ENCODE measurements at places on chromosomes 4 and X.

- H3K36me3 ChIP-seq: no peaks in the 10 kb centered on the region
- no peaks in the 10 kb centered on the region for H3K27me3 ChIP-seq
- H3K4me3 ChIP-seq: no peak overlapping the region
- no peak overlapping the region for H3K27ac ChIP-seq
Measured at GRCh38 chr4:14152834-14153519, 525.5 kb upstream of the BOD1L1 start.

- no peaks in the 10 kb centered on the region for H3K4me1 ChIP-seq
- H3K4me3 ChIP-seq: no peak overlapping the region
- H3K36me3 ChIP-seq: no peaks in the 10 kb centered on the region
- peaks cover 3% of the 10 kb centered on the region for H3K27me3 ChIP-seq
Measured at GRCh38 chrX:19739683-19740082, 147.7 kb downstream of the SH3KBP1 start.

DNA sequence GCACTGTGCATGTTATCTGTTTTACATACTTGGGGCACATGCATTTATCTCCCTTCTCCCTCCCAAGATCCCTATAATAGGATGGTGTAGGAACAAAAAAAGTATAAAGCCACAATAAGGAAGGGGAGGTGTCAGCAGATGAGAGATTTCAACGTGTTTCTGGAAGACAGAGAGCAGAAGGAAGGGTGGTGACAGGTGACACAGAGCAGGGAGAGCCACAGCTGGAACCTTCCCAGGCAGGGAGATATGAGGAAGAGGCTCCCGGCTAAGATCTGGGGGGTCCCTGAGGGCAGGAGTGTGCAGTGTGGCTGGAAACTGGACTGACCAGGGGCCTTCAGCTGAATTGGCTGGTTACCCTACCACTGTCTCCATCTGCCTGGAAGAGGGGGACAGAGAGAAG, 107.4 kb downstream of the BCOR start:
- H3K4me1 ChIP-seq: no peaks in the 10 kb centered on the region
- no peak overlapping the region for H3K4me3 ChIP-seq
- no peaks in the 10 kb centered on the region for H3K36me3 ChIP-seq
- no peak overlapping the region for H3K27ac ChIP-seq

GRCh38 chrX:9205599-9206223, 171.8 kb upstream of the FAM9B start:
- no peaks in the 10 kb centered on the region for H3K4me1 ChIP-seq
- no peak overlapping the region for H3K4me3 ChIP-seq
- no peak overlapping the region for H3K27ac ChIP-seq

DNA sequence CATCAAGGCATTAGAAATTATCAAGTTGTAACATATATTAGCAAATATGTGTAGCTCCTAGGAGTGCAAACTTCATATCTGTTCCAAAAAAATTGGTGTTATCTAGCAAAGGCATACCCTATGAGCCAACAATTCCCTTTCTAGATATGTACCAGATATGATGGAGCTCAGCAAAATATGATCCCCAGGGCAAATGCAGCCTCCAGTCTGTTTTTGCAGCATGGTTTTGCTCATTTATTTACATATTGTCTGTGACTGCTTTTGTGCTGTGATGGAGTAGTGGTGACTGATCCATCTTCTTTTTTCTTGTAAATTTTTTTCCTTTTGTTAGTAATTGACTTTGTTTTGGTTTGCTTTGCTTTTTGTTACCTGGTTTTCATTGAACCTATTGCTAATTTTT, 41.0 kb downstream of the CEP135 start:
- no peak overlapping the region for H3K27ac ChIP-seq
- peaks cover 81% of the 10 kb centered on the region for H3K36me3 ChIP-seq
- H3K4me1 ChIP-seq: no peaks in the 10 kb centered on the region
- H3K27me3 ChIP-seq: no peaks in the 10 kb centered on the region
- no peak for DNase-seq
- no peak overlapping the region for H3K4me3 ChIP-seq

DNA sequence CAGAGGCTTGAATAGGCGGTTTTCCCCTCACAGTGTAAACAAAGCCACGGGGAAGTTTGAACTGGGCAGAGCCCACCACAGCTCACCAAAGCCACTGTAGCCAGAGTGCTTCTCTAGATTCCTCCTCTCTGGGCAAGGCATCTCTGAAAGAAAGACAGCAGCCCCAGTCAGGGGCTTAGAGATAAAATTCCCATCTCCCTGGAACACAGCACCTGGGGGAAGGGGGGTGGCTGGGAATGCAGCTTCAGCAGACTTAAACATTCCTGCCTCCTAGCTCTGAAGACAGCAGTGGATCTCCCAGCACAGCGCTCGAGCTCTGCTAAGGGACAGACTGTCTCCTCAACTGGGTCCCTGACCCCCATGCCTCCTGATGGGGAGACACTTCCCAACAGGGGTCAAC, 44.0 kb upstream of the USP38 start:
- no peak overlapping the region for H3K4me3 ChIP-seq
- DNase-seq: no peak
- no peaks in the 10 kb centered on the region for H3K27me3 ChIP-seq
- H3K36me3 ChIP-seq: no peaks in the 10 kb centered on the region
- no peaks in the 10 kb centered on the region for H3K4me1 ChIP-seq

DNA sequence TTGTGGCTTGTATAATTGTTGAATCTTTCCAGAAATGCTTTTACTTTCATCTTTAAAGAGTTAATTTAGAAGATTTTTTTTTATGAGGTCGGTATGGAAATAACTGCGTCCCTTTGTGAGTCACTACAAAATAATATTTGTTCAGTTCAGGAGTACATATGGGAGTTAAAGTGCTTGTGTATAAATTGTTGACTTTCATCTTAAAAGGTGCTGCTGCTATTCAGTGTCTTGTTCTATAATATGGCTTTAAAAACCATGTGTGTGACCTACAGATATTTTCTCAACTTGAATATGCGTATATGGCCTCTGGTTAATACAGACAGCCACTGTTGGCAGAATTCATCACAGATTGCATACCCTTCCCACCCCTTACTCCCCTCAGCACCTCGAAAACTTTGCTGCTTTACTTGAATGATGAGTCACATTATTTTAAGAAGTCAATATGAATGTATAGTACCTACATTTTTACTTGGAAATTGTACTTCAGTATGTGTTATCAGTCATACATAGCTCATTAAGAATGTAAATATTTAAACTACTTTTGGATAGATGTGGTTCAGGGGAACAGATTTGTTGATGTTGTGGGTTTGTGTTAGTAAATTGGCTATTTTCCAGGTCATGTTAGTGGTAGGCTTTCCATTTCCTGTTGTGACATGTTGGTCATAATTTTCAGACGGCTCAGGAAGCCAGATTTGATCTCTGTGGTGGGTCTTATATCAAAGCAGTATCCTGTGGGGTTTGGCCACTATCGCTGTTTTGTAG, 1.5 kb downstream of the CLCN3 start:
- H3K36me3 ChIP-seq: no peaks in the 10 kb centered on the region
- H3K27me3 ChIP-seq: no peaks in the 10 kb centered on the region

DNA sequence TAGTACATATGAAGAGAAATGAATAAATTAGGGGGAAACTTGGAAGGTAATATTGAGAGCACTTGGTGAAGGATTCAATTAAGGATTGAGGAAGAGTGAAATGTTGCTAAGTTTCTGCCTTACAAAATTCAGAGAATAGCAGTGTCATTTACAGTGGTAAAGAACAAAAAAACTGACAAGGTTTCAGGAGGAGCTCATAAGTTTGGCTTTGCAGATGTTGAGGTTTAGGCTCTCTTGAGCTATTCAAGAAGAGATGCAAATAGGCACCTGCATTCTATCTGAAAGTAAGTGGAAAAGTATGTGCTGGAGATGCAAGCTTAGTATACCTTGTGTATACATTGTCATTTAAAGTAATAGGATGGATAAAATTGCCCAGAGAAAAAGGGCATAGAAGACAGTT, 22.3 kb upstream of the EMCN start:
- no peak overlapping the region for H3K27ac ChIP-seq
- H3K4me3 ChIP-seq: no peak overlapping the region

GRCh38 chr4:104501290-104501689, 6.6 kb upstream of the CXXC4 start:
- DNase-seq: no peak
- H3K4me3 ChIP-seq: no peak overlapping the region
- H3K36me3 ChIP-seq: no peaks in the 10 kb centered on the region
- no peak overlapping the region for H3K27ac ChIP-seq

- H3K36me3 ChIP-seq: no peaks in the 10 kb centered on the region
- no peak overlapping the region for H3K4me3 ChIP-seq
- no peaks in the 10 kb centered on the region for H3K4me1 ChIP-seq
- no peaks in the 10 kb centered on the region for H3K27me3 ChIP-seq
Measured at GRCh38 chr4:151530230-151530629, 121.3 kb downstream of the FHIP1A start.

GRCh38 chr4:86586160-86586572, 7.9 kb upstream of the PTPN13 start:
- no peak overlapping the region for H3K4me3 ChIP-seq
- no peaks in the 10 kb centered on the region for H3K27me3 ChIP-seq
- no peak for DNase-seq
- no peak overlapping the region for H3K27ac ChIP-seq
- peaks cover 6% of the 10 kb centered on the region for H3K4me1 ChIP-seq

- no peak overlapping the region for H3K27ac ChIP-seq
- no peaks in the 10 kb centered on the region for H3K27me3 ChIP-seq
- no peaks in the 10 kb centered on the region for H3K4me1 ChIP-seq
- no peak for DNase-seq
Measured at GRCh38 chr4:48093991-48094416, 40.0 kb downstream of the TXK start.

DNA sequence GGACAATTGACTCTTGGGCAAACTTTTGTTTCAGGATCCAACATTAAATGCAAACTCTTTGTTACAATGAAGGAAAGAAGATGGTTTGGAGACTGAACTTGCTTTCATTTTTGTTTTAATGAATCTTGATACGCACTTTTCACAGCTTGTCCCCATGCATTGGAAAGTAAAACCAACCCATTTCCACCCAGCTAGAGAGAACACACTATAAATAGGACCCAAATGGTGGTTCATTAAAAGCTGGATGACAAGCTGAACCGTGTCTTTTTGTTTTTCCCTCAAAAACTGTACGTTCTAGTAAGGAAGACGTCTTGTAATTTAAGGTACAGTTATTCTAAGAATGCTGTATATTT, 95.3 kb upstream of the EGFL6 start:
- DNase-seq: no peak
- no peaks in the 10 kb centered on the region for H3K4me1 ChIP-seq
- peak overlapping the region; percentile 84 for H3K27ac ChIP-seq
- no peaks in the 10 kb centered on the region for H3K36me3 ChIP-seq

- H3K4me1 ChIP-seq: no peaks in the 10 kb centered on the region
- no peaks in the 10 kb centered on the region for H3K27me3 ChIP-seq
- DNase-seq: no peak
- H3K4me3 ChIP-seq: no peak overlapping the region
- no peak overlapping the region for H3K27ac ChIP-seq
Measured at GRCh38 chr4:44493924-44494323, 45.3 kb upstream of the KCTD8 start.

DNA sequence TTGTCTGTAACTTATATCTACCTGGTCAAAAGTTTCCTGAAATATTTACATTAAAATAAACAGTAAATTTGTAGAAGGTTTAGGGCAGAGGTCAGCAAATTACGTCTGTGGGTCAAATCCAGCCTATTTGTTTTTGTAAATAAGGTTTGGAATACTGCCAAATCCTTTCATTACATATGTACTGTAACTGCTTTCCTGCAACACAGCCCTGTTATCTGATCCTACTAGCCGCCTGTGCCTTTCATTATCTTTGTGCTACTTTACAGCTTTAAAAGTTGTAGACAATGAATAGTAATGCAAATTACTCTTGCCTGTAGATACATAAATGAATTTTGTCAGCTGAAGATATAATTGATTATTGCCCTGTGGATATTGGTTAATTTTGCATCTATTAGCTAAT, 369.6 kb upstream of the SLC7A11 start:
- H3K36me3 ChIP-seq: no peaks in the 10 kb centered on the region
- no peak overlapping the region for H3K4me3 ChIP-seq
- DNase-seq: no peak
- H3K27ac ChIP-seq: no peak overlapping the region
- no peaks in the 10 kb centered on the region for H3K4me1 ChIP-seq
- no peaks in the 10 kb centered on the region for H3K27me3 ChIP-seq

DNA sequence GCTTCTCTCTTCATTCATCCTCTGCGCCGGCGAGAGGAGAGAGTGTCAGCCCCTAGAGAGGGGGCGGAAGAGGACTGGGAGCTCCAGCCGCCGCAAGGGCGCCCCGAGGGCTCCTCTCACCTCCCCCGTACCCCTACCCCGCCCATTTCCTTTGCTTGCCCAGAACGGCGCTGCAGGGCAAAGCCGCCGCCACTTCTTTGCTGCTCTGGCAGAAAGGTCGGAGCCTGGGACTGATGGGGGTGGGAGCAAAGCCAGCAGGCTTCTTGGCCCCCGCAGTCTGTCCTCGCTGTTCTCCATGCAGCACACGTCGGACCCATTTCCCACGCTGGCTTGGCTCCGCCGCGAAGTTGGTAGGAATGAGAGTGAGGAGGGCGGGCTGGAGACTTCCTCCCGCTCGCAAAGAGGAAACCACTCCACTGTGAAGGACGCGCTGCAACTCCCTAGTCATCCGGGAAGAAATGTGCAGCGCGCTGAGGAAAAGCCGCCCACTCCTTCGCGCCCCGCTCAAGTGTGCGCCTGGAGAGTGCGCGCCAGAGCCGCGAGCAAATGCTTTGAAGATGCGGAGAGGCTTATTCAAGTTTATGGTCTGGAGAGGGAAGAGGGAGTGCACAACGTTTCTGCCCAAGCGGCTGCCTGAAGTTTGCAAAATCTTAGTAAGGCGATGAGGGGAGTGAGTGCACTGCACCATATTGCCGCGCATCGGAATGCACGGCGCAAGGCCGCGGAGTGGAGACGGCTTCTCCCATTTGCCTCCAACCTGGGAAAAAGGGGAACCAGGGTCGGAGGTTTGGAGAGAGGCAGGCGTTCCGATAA, 2.8 kb upstream of the PCDH7 start:
- H3K27me3 ChIP-seq: peaks cover 63% of the 10 kb centered on the region
- peaks cover 34% of the 10 kb centered on the region for H3K4me1 ChIP-seq
- peak overlapping the region; percentile 82 for H3K27ac ChIP-seq

- no peak for DNase-seq
- H3K27me3 ChIP-seq: no peaks in the 10 kb centered on the region
- no peaks in the 10 kb centered on the region for H3K4me1 ChIP-seq
- H3K27ac ChIP-seq: no peak overlapping the region
- no peaks in the 10 kb centered on the region for H3K36me3 ChIP-seq
- H3K4me3 ChIP-seq: no peak overlapping the region
Measured at GRCh38 chr4:156832886-156833285, 138.7 kb downstream of the PDGFC start.

DNA sequence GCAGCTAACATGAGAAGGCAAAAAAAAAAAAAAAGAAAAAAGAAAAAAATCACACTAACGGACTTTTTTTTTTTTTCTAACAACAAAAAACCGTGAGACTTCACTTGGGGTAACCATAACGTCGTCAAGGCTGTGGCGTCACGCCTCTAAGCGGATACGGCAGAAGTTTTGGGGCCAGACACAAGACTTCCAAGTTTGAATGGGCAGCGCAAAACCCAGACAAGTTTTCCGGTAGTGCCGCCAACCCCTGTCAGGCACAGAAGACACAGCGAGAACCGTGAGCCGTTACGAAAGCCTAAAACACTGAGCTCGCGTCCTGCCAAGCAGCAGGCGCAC, 556 bp upstream of the SMARCA5 start:
- H3K36me3 ChIP-seq: peaks cover 10% of the 10 kb centered on the region
- H3K4me3 ChIP-seq: peak overlapping the region; percentile 64
- H3K27me3 ChIP-seq: no peaks in the 10 kb centered on the region
- DNase-seq: no peak
- H3K27ac ChIP-seq: peak overlapping the region; percentile 98

GRCh38 chrX:41481264-41482109, 34.3 kb downstream of the NYX start:
- H3K27ac ChIP-seq: no peak overlapping the region
- no peaks in the 10 kb centered on the region for H3K27me3 ChIP-seq
- no peaks in the 10 kb centered on the region for H3K36me3 ChIP-seq
- no peaks in the 10 kb centered on the region for H3K4me1 ChIP-seq
- H3K4me3 ChIP-seq: no peak overlapping the region
- no peak for DNase-seq

All from spleen (tissue), 13 donors.